Hematopoietic multipotent progenitor cell (in vitro differentiated cells): ENCODE measurements at places on chromosomes 5 and 9.

DNA sequence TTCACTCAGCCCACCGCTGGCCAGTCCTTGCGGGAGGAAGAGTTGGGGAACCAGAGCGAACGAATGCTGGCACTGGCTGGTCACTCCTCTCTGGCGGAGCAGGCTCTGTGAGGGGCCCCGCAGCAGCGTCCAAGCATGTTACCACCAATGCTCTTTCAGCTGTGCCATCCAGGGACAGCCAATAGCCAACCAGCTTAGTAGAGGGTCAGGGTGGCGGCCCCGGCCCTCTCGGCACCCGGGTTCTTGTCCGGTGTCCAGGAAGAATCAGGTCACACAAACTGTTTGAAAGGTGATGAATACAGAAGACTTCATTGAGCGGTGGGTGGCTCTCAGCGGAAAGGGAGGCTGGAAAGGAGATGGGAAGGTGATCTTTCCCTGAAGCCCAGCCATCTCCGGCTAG lies 135.3 kb downstream of the EGFLAM start:
- DNase-seq: no peak

- no peak for DNase-seq
Observed at GRCh38 chr5:1067141-1068121, 44.4 kb downstream of the SLC12A7 start.

DNA sequence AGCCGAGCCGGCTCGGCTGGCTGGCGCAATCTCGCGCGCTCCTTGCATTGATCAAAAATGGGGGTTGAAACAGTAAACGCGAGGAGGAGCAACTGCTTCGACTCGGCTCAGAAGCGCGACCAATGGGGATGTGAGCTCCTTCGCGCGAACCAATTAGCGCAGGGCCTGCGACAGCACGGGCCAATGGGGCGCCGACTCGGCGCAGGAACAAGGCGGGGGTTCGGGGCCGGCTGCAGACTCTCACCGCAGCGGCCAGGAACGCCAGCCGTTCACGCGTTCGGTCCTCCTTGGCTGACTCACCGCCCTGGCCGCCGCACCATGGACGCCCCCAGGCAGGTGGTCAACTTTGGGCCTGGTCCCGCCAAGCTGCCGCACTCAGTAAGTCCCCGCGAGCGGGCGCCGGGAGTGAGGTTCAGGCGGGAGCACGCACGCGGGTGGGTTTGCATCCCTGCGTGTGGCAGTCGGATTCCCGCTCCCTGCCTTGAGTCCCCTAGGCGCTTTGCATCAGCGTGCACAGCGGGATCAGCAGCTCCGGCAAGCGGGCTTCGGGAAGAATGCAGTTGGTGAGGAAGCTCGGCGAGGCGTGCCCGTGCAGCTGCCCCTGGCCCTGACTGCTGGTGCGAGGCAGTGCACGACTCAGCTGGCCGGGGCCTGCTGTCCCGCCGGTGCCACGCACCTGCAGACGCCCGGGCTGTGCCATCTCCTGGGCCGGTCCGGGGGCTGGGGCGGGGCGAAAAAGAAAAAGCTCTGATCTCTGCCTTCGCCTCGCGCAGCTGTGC lies at the start of gene PSAT1:
Gene PSAT1, plus strand, starts transcription at position 233 of the 779 bp plus-strand sequence. Its CDS starts 86 bp downstream, at position 319.
- DNase-seq: peak; percentile 82

DNA sequence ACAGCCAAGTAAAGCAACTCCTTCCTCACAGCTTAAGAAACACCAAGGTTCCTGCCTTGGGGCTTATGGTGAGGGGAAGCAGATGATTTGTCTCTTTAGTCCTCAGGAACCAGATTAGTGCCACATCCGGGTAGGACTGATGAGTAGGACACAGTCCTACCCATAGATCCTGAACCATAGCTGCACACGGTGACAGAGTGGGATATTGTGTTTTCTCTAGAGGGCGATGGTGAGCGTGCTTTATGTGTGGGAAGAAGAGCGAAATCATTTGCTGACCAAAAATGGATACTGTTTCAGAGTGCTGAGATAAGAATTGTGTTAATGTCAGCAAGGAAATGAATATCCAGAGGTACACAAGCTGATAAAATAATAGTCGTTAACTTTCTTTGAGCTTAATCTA lies 209.0 kb upstream of the FBXL7 start:
- no peak for DNase-seq

GRCh38 chr9:89844535-89844934 lies 239.7 kb downstream of the GADD45G start:
- DNase-seq: no peak
